ENCODE measurements at places on chromosomes 6 and 20. TPM values are rescaled to one million over a fixed set of nuclear protein-coding genes. Genes with fewer than 3 reads are reported as not detected.
A peak's percentile ranks its signal among the peaks of the same experiment; 100 is the strongest.

MUC22 gene
- total RNA-seq = not detected

PDE10A gene
- 4.4 TPM for total RNA-seq

HLA-DRB5 gene
- total RNA-seq = 0.83 TPM

UBD gene
- total RNA-seq = not detected

DEFB118 gene
- total RNA-seq = not detected

- H3K27ac ChIP-seq = no peak overlapping the region
- H3K4me1 ChIP-seq = peaks cover 25% of the 10 kb centered on the region
- H3K27me3 ChIP-seq = no peaks in the 10 kb centered on the region
Observed at GRCh38 chr6:32835167-32835893, 3.2 kb downstream of the TAP2 start.

DNA sequence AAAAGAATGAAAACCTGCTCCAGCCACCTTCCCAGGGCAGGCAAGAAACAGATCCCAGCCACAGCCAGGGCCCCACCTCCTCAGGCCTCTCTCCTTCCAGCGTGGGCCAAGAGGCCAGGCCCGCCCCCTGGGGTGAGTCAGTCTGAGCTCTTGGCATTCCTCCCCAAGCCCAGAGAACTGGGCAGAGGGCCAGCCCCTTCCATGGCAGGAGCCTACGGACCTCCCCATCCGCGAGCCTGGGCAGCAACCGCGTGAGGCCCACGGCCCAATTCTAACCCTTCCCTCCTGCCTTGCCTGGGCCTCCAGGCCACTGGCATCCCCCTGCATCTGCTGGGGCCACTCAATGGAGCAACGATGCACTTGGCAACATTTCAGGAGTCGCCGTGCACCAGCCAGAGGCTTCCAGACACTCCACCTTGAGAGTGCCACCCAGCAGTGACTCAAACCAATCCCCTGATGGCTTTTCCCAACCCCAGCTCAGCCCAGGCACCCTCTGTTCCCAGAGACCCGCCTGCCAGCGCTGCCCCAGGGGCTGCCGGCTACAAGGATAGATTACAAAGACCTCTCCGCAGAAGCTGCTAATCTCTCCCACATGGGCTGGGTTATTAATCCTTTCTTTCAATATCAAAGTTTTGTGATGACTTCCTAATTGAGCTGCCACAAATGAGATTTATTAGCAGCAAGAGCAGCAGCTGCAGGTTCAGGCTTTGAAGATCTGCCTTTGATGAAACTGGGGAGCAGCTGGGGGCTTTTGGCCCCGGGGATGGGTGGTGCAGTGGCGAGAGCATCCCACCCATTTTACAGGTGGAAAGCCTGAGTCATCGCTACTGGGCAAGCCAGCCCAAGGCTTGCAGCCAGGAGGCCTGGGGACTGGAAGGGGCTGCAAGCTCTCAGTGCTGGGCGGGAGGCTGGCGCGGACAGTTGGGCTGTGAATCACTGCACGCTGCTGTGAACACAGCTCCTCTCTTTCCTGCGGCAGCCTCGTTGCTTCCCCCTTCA is 85.7 kb downstream of the NFATC2 start:
- H3K4me1 ChIP-seq = peaks cover 23% of the 10 kb centered on the region
- peak overlapping the region; percentile 17 for H3K4me3 ChIP-seq
- H3K27ac ChIP-seq = peak overlapping the region; percentile 78
- peak; percentile 98 for DNase-seq

DNA sequence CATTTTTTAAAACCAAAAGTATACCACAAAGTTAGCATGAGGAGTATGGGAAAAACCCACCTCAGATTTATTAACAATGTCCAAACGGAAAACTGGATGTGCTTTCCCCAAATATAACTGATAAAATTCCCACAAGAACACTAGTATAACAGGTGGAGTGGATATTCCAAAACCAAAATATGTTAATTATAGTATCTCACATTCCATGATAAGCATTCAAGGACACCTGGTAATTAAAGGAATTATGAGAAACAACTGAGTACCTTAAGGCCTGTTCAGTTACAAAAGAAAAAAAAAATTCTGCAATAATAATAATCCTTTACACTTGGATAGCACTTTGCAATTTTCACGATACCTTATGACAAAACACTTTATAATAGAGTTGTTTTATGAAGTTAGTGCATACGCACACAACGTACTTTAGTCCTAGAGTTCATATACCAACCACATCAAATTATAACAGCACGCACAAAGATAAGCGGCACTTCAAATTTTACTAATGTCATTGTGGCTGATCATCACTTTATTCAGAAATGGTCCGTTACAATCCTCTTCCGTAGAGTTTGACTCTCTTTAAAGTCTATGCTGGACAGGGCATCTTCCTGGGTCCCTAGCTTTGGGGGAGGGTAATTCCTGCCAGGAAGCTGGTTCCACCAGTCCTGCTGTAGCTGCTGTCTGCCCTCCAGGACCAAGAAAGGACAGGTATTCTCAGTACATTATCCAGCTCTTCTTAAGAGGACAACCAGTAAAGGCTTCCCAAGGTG is 1.7 kb downstream of the CDK19 start:
- peaks cover 14% of the 10 kb centered on the region for H3K4me1 ChIP-seq
- H3K27ac ChIP-seq = peak overlapping the region; percentile 98
- H3K27me3 ChIP-seq = no peaks in the 10 kb centered on the region
- peak overlapping the region; percentile 85 for H3K4me3 ChIP-seq

GRCh38 chr6:118618676-118619377 is 32.6 kb downstream of the CEP85L start:
- H3K4me3 ChIP-seq = no peak overlapping the region
- no peak for DNase-seq
- no peaks in the 10 kb centered on the region for H3K27me3 ChIP-seq
- H3K4me1 ChIP-seq = peaks cover 10% of the 10 kb centered on the region
- H3K27ac ChIP-seq = no peak overlapping the region

DNA sequence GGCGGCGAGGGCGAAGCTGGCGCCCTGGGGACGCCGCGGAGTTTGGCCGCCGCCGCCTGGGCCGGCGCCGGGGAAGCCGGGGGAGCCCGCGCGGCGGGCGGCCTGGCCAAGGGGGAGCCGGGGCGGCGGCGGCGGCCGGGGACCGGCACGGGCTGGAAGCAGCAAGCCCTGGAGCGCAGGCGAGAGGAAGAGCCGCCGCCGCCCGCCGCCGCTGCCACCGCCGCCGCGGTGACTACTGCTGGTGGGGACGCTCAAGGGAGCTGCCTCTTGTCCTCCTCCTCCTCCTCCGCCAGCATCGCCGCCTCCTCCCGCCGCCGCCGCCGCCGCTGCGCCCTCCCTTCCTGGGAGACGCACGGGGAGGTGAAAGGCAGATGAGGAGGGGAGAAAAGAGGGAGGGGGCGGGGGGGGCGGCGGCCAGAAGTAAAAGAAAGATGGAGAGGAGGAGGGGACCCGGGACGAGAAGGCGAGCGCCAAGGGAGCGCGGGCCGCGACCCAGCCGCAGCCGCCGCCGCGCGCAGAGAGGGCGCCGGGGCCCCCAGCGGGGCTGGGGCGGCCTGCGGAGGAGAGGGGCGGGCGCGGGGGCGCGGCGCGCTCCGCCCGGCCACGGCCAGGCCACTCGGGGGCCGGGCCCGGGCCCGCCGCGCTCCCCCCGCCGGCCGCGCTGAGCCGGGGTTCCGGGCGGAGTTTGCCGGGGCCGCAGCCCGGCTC is 846 bp downstream of the PDE10A start:
- peak overlapping the region; percentile 67 for H3K27ac ChIP-seq
- peak; percentile 77 for DNase-seq
- H3K36me3 ChIP-seq = no peaks in the 10 kb centered on the region
- H3K27me3 ChIP-seq = peaks cover 54% of the 10 kb centered on the region

GRCh38 chr6:1747531-1747930 is 137.8 kb downstream of the FOXC1 start:
- H3K36me3 ChIP-seq = no peaks in the 10 kb centered on the region
- no peak overlapping the region for H3K4me3 ChIP-seq
- no peaks in the 10 kb centered on the region for H3K27me3 ChIP-seq

DNA sequence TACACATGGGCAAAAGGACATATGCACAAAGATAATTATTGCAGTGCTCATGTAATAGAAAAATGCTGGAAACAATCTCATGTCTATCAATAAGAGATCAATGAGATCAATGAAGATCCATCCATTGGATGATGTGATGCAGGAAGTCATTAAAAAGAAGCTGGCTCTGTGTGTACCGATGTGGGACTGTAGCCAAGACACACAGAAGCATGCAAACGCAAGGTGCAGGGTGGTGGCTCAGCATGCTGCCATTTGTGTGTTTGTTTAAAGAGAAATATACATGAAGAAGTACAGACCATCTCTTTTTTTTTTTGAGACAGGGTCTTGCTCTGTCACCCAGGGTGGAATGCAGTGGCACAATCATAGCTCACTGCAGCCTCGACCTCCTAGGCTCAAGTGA is 33.1 kb upstream of the KCNB1 start:
- H3K27me3 ChIP-seq = no peaks in the 10 kb centered on the region
- H3K4me1 ChIP-seq = peaks cover 14% of the 10 kb centered on the region
- H3K27ac ChIP-seq = no peak overlapping the region

GRCh38 chr6:168393126-168393870 is 47.7 kb upstream of the SMOC2 start:
- H3K27ac ChIP-seq = no peak overlapping the region
- H3K27me3 ChIP-seq = no peaks in the 10 kb centered on the region
- H3K36me3 ChIP-seq = no peaks in the 10 kb centered on the region
- no peaks in the 10 kb centered on the region for H3K4me1 ChIP-seq
- DNase-seq = no peak

DNA sequence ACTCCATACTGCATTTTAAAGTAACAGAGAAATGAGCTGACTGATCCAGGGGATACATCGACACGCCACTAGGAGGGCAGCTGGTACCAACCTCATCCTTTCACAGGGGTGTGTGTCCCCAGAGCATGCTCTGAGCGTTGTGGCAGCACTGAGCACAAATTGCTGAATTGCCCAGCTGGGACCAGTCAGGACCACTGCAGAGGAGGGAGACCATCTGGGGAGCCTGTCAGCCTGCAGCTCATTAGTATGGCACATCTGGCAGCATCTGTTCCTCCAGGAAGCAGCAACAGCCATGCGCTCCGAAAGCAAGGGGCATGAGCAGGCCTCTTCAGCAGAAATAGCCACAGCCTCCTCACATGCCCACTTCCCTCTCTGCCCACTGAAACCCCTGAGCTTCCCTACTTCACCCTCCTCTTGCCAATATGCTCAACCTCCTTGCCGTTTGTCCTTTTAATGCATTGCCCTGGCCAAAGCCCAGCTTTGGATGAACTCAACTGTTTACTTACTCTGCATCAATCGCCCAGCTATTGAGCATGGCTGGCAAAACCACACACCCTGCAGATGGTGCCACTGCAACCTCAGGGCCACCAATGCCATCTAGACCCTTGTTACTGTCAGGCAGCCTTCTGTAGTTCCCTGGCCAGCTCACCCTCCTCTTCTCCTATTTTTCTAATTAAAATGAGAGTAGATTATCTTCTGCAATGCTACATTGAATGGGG is 77.6 kb upstream of the NEDD9 start:
- no peaks in the 10 kb centered on the region for H3K4me1 ChIP-seq
- no peaks in the 10 kb centered on the region for H3K36me3 ChIP-seq
- no peaks in the 10 kb centered on the region for H3K27me3 ChIP-seq
- no peak overlapping the region for H3K4me3 ChIP-seq

DNA sequence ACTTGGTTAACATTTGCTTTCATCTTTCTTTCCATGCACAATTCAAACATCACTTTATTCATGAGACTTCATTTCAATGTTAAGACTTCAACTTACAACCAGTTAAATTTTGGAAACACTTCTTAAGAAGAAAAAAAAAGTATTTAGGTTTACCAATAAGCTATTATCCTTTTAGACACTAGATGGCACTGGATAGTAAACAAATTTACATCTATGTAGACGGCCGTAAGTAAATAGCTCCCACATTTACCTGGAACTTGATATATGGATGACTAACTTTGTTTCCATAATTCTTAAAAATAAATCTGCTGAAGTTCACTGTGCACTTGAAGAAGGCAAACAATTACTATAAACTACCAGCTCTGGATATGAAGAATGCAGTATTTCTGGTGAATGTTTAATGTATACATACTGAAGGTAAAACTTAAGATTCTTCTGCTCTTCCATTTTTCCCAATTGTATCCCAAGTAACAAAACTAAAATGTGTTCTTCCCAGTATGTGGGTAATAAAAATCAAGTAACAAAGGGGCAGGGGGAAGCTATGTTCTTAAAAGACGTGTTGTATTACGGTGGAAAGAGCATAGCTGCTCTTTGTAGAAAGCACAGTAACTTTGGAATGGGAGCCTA is 130.6 kb upstream of the C6orf118 start:
- no peaks in the 10 kb centered on the region for H3K36me3 ChIP-seq
- no peak overlapping the region for H3K27ac ChIP-seq
- no peak overlapping the region for H3K4me3 ChIP-seq
- DNase-seq = no peak

DNA sequence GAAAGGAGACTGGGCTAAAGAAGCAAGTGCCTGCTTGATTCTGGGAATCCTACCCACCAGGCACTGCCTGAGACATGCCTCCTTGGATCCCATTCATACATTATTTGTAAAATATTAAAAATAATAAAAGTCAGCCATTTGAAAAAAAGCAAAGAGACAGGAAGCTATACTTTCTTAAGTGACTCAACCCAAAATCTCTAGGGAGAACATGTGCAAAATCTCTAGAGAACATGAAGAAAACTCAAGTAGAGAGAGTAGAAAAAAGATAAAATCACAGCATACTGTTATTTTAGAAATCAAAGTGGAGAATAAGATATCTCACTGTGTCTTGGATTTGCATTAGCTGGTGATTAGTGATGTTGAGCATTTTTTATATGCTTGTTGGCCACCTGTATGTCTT is 197.2 kb upstream of the GGTLC1 start:
- no peaks in the 10 kb centered on the region for H3K36me3 ChIP-seq
- no peak overlapping the region for H3K27ac ChIP-seq
- no peak for DNase-seq
- H3K27me3 ChIP-seq = no peaks in the 10 kb centered on the region

- no peak for DNase-seq
- no peak overlapping the region for H3K4me3 ChIP-seq
- no peak overlapping the region for H3K27ac ChIP-seq
- H3K27me3 ChIP-seq = no peaks in the 10 kb centered on the region
- peaks cover 29% of the 10 kb centered on the region for H3K4me1 ChIP-seq
- H3K36me3 ChIP-seq = peaks cover 31% of the 10 kb centered on the region
Observed at GRCh38 chr20:23399568-23400241, 21.6 kb downstream of the NAPB start.

DNA sequence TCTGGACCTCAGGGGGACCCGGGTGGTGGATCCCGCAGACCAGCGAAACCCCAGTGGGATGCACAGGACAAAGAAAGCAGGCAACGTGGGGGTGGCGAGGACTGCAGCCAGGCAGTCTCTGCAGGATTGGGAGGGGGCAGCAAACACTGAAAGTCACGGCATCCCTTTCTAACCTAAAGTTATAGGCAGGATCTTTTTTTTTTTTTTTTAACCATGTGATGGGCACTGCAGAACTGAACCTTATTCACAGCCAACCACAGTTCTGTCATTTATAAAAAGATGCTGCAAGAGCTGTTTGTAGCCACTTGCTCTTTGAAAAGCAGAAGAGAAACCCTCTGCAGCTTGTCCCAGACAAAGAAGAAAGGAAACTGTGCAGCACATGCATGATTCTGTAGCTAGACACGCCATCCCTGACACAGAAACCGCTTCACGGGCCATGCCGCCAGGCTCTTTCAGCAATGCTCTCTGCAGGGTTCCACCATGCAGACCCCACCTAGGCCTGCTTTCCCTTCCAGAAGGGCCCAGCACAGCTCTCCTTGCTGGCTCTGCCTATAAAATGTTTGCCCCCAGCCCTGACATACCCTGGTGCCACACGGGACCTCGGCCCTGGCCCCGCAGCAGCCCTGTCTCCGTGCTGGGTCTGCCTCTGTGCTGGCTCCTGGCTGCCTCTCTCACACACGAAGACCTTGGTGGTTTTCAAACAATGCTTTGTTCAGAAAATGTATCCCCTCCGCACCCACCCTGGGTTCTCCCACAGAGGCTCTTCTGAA is 70.8 kb downstream of the PYGB start:
- H3K36me3 ChIP-seq = peaks cover 23% of the 10 kb centered on the region
- DNase-seq = no peak
- H3K4me3 ChIP-seq = no peak overlapping the region
- peaks cover 7% of the 10 kb centered on the region for H3K4me1 ChIP-seq
- H3K27me3 ChIP-seq = no peaks in the 10 kb centered on the region
- H3K27ac ChIP-seq = no peak overlapping the region
